ENCODE measurements at places on chromosomes 6 and 20.
A peak's percentile ranks its signal among the peaks of the same experiment; 100 is the strongest.

DNA sequence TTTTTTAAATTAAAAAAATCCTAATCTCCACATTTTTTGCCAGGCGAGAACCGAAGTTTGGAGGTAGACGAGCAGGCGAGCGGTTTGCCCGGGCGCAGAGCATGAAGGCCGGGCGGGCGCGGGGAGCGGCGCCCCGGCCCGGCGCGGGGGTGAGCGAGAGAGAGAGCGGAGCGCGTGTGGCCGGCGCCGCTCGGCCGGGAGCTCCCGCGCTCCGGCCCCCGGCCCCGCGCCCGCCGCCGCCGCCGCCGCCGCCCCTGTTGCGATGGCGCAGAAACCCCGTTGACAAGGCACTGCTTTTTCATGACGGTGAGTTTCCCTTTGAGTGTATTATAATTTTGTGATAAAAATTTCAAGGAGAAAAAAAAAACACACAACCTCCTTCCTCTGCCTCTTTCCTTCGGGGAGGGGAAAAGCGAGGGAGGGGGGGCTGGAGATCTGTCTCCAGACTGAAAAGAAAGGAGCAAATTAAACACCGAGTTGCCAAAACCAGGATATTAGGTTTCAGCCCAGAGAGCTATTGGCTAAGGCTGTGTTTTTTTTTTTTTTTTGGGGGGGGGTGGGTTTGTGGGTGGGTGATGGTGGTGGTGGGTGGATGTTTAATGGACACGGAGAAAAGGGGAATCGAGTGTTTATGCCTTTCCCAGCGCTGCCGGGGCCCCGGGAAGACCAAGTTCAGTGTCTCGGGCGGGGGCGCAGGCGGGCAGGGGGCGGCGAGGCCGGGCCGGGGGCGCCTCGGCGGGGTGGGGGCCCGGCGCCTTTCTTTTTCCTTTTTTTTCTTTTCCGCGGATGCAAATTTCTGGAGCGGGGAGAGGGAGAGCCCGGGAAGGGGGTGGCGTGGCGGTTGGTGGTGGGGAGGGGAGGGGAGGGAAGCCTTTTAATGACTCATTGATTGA, at the start of gene BICRAL:
Gene BICRAL, plus strand, starts transcription at position 257 of the 893 bp plus-strand sequence. CDS start 39,971 bp downstream, outside the sequence.
- DNase-seq, result peak; percentile 68

- DNase-seq, result no peak
Measured at GRCh38 chr6:42339991-42340401, 111.7 kb downstream of the TRERF1 start.

DNA sequence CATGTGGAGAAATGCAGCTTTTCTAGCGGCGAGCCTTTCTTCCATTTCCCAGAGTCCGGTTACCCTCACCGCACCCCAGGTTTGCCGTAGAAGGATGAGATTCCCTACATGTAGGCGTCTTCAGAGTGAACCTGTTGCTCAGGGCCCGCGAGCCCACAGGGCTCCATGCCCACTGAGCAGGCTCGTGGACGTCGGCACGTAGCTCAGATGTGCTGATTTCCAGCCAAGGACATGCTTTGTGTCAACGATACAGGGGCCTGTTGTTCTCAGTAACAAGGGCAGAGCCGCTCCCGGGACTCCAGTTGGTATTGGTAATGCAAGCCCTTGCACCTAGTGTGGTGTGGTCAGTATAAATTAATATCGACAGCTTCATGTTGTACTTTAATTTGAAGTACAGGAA, 159.6 kb downstream of the MTHFD1L start:
- no peak for DNase-seq

GRCh38 chr6:84057908-84058307, 24.3 kb downstream of the MRAP2 start:
- no peak for DNase-seq

GRCh38 chr20:34316196-34316814, 13.2 kb upstream of the AHCY start:
- DNase-seq, result no peak

DNA sequence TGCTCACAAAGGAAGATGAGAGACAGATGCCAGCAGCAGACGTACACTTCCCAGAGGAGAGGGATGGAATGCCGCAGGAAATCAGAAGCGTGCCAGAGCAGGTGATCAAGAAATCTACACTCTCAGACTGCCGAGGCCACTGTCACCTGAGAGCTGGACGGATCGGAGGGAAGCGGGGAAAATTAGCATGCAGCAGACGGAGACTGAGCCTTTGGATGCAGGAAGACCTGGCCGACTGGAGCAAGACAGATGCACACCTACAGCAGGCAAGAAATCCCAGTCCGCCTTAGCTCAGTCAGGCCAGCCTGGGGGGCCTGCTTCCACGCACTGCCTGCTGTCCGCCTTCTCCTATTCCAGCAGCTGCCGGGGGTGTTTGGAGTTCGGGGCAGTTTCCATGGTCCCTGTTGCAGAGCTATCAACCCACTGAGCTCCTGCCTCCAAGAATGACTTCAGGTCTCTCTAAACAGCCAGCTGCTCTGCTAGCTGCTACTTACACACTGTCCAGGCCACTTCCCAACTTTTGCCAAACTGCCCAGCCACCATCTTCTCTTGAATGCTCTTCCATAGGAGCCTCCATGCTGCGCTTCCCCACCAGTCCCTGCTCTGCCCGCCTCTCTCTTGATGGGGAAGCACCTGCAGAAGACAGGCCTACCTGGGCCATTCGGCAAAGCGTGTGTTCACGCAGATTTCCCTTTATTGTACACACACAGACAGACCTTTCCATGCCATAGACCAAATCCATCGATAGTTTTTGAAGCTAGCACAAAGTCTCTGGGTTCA, 368.5 kb downstream of the ZFAND3 start:
- DNase-seq, result no peak

GRCh38 chr6:11460837-11461661, 76.5 kb upstream of the TMEM170B start:
- DNase-seq, result no peak

GRCh38 chr6:150959166-150959565, 93.7 kb downstream of the MTHFD1L start:
- DNase-seq, result no peak

DNA sequence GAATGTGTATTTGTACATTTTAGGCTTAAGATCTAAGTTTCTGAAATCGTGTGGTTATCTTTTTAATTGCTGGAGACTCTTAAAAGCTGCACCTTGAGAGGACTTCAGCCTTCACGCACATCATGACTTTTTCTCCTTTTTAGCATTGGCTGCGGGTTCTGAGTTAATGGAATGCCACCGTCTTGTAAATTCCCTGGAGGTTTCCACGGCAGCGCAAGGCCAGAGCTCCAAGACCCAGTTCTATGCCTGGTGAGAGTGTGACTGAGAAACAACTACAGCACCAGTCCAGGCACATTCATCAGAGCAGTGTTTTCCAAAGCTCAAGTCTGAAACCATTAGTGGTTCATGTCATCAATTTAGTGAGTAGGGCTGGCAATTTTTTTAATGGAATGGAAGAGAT, 23.0 kb downstream of the PRR18 start:
- DNase-seq, result no peak
